ENCODE measurements at places on chromosomes 4 and X.
A peak's percentile ranks its signal among the peaks of the same experiment; 100 is the strongest.

- DNase-seq, result no peak
Observed at GRCh38 chr4:106512706-106513105, 144.1 kb upstream of the GIMD1 start.

DNA sequence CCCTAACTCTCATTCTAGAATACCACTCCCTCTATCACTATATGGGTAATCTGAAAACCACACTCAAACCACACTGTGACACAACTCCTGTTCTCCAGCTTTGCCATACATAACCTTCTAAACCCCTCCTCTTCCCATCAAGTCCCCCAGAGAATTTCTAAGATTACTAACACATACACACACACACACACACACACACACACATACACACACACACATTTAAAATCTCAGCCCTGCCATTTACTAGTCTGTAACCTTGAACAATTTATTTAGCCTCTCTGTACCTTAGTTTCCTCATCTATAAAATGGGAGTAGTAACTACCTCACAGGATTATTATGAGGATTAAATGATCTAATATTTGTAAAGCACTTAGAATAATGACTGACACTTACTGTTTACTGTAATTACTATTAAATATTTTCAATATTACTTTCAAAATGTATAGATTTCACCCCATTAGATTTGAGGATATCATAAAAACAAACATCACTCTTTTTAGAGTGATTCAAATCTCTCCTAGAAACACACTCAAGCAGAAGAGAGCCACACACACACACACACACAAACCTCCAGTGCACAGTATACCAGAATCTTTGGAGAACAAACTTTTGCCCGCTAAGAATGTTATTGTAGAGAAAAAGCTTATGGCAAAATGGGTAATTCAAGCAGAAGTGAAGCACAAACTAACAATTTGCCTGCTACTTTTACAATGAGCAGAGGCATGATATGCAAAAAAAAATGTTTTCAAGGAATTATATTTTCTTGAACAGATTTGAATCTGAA lies 3.8 kb downstream of the ANKRD50 start:
- DNase-seq, result no peak

DNA sequence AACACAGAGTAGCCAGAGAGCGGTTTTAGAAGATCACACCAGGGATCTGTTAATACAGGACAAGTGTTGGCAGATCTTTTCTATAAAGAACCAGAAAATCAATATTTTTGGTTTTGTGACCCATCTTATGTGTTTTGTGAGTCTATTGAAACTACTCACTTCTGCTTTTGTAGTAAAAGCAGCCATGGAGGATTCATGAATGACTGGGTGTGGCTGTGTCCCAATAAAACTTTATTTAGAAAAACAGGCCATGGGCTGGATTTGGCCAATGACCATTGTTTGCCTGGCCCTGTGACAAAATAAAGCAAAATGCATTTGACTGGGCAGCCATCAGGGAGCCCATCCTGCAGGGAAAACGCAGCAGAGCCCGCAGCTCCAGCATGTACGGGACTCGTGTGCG lies 99.9 kb upstream of the ADRA2C start:
- no peak for DNase-seq

GRCh38 chrX:111352424-111352823 lies 59.6 kb downstream of the DCX start:
- DNase-seq, result peak; percentile 5

DNA sequence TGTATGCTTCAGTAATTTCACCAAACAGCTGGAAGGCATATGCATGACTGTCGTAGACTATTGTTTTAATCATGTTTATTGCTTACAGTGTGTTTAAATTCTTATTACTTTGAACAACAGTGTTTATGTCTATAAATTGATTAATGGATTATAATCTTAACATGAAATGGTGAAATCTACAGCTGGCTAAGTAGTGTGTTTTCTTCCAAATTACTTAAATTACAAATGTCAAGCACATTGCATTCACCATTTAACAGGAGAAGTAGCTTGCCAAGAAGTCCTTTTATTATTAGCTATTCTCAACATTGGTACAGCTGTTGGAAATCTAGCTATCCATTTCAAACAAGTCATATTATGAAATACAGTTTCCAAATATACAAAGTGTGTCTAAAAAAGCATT lies 849.3 kb upstream of the PCDH10 start:
- DNase-seq, result no peak

GRCh38 chr4:97643179-97643578 lies 500.1 kb downstream of the STPG2 start:
- DNase-seq, result no peak

DNA sequence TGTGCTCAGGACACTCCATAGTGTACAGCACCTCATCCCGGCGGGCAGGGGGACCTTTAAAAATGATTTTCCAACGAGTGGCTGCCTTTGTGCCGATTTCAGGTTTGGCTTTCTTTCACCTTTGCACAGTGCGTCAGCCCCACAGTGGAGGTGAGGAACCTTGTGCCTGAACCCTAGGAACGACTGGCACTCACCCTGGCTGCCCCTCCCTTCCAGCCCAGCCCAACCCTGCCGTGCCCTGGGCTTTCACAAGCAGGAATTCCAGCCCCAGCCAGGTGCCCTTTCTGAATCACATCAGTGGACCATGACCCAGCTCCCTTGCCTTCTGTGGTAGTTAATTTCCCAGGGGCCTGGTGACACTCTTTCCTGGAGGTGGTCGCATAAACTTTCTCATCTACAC lies 1.3 kb downstream of the TMEM164 start:
- no peak for DNase-seq

DNA sequence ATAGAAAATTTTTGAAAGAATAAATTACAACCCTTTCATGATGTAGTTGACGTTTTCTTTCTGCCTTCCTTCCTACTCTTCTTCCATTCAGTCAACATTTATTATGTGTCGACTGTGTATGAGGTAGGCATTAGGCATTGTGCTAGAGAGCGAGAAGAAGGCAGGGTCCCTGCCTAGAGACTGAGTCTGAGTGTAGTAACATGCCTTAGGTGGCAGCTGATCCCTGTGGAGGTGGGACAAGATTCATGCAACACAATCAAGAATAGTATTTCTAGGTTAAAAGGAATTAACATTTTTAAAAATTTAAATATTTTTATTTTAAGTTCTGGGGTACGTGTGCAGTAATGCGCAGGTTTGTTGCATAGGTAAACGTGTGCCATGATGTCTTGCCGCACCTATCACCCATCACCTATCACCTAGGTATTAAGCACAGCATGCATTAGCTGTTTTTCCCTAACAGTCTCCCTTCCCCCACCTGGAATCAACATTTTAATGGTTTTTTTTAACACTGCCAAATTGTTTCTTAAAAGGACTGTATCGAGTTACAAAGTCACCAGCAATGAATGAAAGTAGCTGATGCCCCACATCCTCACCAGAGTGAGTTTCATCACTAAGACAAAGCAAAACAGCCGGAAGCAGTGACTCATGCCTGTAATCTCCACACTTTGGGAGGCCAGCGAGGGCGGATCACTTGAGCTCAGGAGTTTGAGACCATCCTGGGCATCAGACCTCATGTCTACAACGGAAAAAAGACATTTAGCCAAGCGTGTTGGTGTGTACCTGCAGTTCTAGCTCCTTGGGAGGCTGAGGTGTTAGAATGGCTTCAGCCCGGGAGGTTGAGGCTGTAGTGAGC lies 84.0 kb downstream of the WWC2 start:
- peak; percentile 24 for DNase-seq

DNA sequence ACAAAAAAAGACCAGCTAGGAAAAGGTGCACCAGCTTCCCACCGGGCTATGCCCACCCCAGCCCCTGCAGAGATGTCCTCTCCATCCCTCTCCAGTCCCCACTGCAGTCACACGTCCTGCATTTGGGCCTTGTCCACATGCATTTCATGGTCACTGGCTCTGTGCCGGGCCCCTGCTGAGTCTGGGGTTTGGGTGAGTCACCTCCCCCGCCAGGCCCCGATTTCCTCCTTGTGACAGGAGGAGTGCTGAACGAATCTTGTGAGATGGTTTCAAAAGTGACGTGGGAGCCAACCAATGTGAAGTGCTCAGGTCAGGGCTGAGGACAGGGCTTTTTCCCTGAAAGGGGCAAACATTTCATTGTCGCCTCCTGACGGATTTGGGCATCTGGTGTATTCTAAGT lies 7.1 kb downstream of the CPZ start:
- peak; percentile 85 for DNase-seq

DNA sequence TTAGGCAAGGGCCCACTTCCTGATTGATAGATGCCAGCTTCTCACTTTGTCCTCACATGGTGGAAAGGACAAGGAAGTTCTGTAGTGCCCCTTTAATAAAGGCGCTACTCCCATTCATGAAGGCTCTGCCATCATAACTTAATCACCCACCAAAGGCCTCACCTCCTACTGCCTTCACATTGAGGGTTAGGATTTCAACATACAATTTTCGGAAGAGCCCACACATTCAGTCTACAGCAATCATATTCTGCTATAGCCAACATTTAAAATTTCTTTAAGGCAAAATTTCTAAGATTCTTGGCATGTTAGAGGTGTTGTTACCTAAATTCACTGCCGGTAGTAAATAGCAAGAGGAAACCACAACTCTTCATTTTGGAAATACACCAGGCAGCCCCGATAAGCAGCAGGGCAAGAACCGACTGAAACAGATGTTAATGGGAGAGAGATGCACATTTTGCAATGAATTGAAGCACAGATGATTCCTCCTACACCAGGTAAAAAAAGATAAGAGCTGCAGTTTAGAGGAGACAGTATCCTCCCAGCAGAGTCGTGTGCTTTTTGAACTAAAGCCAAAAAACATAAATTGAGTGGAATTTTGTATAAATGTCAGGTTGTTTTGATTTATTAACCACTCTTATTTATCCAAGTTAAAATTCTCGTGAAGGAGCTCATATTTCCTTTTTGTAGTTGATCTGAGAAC lies 594.9 kb downstream of the KCTD8 start:
- no peak for DNase-seq

DNA sequence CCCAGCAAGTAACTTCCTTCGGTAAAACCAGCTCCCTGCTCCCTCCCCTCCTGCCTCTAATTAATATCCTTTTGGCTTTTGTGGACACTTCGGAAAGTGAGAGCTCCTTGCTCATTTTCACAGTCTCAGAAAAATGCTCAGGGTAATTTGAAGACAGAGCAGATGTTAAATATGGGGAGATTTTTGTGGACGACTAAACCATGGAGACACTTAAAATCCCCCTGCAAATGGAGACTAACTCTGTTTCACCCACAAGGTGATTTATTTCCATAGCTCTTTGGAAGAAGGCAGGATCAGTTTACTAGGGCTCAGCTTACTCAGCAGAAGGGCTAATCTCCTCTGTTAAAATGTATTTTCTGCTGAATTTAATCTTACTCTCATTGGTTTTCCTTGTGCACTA lies 12.2 kb upstream of the AMOT start:
- no peak for DNase-seq

- DNase-seq, result no peak
Observed at GRCh38 chr4:129113919-129114318, 18.0 kb downstream of the C4orf33 start.

DNA sequence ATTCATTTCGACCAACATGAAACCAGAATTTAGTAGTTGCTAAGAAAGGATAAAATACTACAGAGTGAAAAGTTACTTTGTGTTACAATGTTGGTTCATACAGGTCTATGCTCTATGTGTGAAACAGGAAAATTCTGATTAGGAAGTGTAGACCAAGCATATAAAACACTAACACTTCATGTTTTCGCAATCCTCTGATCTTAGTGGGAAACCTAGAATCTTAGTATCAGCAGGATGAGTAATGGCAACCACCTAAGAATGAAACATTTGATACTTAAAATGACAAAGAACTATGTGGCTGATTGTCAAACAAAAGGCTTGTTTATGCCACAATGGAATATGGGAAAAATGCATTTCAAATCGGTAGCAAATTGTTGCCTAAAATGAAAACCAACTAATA lies 116.1 kb downstream of the AMMECR1 start:
- DNase-seq, result no peak

DNA sequence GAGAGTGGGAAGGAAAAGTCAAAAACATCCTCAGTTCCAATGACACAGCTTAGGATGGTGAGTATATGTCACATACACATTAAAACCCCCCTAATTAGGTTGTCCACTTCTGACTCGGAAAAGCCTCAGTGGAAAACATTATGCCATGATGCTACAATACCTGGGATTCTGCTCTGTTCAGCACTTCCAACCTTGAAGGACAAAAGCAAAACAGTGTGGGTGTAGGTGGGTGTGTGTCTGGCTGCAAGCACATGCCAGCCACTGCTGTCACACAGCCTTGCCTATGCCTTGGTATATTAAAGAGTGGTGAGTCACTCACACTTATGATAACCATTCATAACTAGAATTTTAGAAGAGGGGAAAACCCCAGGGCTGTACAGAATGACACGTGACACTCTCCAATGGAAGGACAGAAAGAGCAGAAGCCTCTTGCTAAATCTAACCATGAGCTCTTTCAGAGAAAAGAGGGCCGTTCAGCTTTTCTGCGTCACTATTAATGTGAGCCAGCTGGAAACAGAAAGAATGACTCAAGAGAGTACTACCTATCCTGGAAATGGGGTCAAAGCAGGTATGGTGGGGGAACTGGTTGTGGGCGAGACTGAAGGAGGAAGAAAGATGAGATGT lies 159.6 kb downstream of the TET2 start:
- DNase-seq, result no peak

DNA sequence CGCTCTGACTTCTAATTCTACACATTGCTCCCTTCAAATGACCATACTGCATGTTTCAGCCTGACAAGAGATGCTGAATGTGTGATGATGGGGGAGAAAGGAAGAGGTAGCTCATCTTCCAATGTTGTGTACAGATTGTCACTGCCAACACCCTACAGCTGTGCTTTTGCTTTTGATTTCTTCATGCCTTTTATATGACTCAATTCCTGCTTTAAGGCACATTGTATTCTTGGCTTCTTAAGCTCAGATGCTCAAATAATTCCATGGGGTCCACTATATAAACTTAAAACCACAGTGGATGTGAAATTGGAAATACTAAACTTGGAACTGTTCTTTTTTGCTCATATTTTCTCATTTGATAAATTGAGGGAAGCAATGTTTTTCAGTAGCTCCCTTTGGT lies 183.2 kb upstream of the WDFY3 start:
- DNase-seq, result peak; percentile 8

- DNase-seq, result peak; percentile 52
Observed at GRCh38 chr4:169791527-169792156, 33.9 kb upstream of the HPF1 start.

DNA sequence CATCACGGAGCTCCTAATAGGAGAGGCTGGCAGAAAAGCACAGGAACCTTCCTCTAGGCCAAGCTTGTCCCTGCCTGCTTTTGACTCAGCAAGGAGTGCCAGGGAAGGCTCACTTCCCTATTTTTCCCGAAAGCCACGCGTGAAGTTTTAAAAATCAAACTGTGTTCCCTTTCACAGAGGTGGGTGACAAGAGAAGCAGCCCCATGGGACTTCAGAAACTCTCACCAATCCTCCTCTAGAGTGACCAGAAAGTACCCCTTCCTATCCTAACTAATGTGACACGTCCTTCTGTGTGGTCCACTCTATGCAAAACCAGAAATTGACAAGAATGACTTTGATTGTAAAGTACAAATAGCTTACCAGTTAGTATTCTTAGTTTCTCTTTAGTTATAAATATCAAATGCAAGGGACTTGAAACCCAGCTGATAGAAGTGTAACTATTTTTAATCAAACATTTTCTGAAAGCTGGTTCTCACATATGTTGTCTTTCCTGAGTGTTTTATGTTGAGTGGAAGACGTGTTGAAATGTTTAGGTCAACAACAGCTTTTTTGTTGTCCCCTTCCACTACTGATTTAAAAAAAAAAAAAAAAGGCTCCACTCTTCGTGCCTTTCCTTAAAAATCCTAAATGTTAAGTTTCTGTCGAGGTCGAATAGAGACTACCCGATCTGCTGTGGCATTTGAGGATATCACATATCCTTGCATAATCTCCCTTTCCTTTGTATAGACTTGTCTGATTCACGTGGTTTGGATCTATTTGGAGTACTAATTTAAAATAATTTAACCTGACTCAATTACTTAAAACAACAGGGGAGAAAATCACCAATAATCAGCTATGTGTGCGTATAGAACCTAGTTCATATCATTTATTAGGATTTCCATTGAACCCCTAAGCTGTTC lies 42.1 kb downstream of the NFKB1 start:
- DNase-seq, result no peak

All from AG08396 (cell line).